Pancreas (tissue), 10 donors: ENCODE measurements at places on chromosomes 6 and 20. TPM values are rescaled to one million over a fixed set of nuclear protein-coding genes. Genes with fewer than 3 reads are reported as not detected.
A peak's percentile ranks its signal among the peaks of the same experiment; 100 is the strongest.

Gene ZNF334
- polyA plus RNA-seq, result 7.0 TPM

Gene COL9A3
- polyA plus RNA-seq, result 183 TPM

Gene NRN1
- 3.4 TPM for polyA plus RNA-seq

Gene NCOA5
- polyA plus RNA-seq, result 19.6 TPM

Gene EYA4
- 0.21 TPM for polyA plus RNA-seq

Gene CHRNA4
- polyA plus RNA-seq, result not detected

DNA sequence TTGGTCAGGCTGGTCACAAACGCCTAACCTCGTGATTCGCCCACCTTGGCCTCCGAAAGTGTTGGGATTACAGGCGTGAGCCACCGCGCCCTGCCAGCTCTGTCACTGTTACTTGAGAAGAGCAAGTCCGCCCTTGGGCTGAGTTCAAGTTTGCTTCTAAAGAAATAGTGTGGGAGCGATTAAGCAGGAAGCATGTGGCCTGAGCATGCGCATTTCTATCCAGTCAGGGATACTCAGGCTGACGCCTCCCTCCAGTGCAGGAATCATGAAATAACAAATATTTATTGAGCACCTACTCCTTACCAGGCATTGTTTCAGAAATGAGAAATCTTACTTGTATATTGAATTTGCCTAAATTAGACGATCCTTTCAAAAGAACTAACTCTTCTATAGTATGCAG is 166.2 kb downstream of the EDN1 start:
- DNase-seq, result no peak

DNA sequence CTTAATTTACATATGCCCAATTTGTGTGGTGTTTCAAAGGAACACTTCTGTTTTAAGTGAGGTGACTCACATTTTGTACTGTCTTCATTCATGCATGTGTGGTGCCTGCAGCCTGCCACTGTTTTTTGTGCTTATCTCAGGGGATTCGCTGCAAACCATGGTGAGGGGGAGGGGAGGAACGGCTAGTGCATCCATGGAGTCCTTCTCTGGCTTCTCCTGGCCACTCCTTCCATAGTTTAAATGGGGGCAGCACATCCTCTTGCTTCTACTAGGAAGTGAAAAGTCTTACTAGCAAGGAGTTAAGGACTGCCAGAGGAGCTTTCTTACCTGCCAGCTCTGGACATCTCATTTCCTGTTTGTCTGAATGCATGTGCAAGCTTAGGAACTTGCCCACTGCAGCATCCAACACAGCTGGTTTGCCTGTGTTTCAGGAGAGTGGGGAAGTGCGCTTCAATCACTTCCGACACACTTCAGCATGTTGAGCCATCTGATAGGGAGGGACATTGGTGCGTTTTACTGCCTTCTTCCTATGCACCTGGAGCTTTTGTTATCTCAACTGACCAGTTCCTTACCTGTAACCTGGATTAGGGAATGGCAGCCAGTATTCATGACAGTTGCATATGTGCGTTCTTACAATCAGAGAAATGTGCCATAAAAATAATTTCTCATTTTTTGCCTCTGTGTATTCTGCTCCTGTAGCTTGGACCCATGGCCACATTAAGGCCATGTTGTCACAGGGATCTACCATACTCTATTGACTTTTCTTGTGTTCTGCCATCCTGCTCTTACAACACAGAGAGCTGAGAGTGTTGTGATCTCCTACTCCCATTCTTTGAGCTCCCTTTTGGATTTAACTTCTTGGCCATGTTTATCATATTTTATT is 211.3 kb downstream of the ARID1B start:
- DNase-seq, result no peak

- DNase-seq, result no peak
Measured at GRCh38 chr6:53624502-53624901, 41.1 kb downstream of the KLHL31 start.

- DNase-seq, result no peak
Measured at GRCh38 chr6:95676011-95676628, 98.8 kb downstream of the MANEA start.

- no peak for DNase-seq
Measured at GRCh38 chr20:59580146-59580946, 24.0 kb upstream of the PHACTR3 start.

DNA sequence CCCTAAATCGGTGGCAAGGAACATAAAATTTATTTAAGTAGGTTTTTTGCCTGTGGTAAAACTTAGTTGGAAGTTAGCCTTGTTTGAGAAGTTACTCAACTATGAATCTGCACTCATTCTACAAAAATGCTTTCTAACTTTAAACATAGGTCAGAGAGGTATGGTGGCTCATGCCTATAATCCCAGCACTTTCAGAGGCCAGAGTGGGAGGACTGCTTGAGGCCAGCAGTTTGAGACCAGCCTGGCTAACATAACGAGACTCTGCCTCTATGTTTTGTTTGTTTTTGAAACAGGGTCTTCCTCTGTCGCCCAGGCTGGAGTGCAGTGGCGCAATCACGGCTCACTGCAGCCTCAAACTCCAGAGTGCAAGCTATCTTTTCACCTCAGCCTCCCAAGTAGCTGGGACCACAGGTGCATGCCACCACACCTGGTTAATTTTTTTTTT is 16.2 kb downstream of the USP49 start:
- no peak for DNase-seq

GRCh38 chr6:16311763-16312162 is 73.4 kb downstream of the GMPR start:
- DNase-seq, result no peak

DNA sequence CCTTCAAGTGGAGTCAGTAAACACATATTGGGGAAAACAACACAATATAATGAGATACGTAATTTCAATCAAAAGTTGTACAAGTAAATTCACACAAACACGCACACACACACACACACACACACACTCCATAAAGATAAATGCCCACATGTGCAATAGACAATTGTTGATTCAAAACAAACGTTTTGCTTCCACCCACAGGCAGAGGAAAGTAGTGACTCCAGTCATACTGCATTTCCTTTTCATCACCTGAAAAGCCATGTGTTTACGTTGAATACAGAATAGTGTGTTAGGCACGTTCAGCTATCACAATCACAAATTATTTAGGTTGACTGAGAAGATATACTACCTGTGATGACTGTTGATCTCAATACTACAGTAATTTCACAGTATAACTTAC is 443.8 kb upstream of the MANEA start:
- no peak for DNase-seq

DNA sequence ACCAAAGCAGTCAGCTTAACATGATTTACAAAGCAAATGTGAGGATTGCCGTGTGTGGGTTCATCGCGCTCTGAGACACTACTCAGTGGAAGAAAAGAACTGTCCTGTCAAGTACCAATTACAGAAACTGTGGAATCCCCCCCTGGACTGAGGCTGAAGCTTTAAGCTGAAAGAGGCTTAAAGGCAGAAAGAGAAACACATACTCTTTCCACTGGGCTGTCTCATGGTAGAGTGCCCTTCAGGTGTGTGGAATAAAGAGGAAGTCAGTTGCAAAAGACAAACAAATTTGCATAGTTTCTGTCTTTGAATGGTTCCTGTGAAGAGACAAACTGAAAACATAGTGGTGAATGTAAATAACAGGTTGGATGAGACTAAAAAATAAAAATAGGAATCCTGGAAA is 560.4 kb upstream of the SYNCRIP start:
- no peak for DNase-seq

DNA sequence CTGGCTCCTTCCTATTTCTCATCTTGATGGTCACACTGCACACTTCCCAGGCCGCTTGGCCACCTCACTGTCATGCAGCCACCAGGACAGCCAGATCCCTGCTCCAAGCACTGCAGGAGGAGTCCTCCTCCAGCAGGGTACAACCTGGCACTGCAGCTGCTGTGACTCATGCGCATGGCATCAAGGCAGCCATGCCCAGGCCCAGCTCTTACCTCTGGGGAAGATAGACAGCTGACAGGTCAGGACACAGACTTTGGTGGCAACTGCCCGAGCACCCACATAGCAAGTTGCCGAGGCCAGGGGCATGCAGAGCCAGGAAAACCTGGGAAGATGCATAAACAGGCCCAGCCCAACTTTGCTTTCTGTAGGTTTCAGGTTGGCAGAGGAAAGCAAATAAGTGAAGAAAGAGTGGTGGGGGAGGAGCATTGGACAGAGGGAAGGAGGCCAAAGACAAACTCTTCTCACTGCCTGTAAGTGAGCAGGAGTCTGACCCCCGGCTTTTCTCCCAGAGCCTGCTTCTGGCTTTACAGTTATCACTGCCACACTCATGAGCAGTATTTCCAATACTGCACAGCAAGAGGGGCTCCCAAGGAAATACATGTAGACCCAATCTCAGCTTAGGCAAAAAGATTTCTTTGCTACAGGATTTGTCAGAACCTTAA is 38.8 kb downstream of the SLC22A3 start:
- peak; percentile 25 for DNase-seq

DNA sequence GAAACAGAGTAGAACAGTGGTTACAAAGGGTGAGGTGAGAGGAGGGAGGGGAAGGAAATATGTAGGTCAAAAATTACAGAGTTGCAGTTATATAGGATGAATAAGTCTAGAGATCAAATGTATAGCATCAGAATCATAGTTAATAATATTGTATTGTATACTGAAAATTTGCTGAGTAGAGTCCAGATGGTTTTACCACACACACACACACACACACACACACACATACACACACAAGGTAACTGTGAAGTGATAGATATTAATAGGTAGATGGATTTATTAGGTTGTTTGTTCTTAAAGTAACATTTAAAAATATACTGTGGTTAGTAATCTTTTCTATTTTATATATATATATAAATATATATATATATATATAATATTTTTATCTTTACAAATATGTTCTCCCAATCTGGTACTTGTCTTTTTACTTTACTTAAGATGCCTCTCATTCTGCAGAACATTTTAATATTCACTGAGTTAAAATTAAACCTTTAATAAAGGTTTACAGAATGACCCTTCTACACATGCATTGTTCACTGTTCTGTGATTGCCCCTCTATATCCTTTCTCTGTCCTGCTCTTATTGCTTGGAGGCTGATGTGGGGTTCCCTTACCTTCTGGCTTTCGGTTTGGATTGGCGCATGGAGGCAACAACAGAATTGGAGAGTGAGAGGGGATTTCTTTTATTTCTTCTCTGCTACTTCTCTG is 408 bp downstream of the PTCHD4 start:
- DNase-seq, result no peak

DNA sequence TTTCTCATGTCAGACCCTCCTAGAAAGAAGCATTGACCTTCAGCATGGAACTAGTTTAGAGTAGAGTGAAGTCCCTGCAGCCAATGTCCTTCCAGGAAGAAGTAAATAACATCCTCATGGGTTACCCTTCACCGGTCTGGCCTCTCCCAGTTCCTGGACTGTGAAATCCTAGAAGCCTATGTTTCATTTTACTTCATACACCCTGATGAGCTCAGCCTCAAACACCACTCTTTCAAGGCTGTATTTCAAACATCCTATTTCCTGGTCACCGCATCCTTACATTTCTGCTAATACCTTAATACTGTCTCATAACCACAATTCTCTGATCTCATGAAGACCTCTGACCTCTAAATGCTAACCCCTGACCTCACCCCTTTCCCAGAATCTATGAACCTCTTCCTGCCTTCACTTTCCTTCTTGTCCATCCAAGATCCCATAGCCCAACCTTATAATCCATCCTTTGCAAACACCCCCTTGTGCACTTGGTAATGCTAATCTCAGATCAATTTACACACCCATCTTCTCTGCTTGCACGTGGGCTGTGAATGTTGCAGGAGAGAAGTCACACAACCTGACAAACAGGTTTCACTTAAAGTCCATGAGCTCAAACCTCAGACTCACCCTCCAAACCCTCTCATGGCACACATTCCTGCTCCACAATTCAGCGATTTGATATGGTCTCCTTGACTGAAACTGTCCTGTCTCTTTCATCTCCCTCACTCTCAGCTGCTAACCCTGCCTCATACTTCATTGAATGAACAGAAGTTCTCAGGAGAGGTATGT is 30.2 kb downstream of the SLC2A10 start:
- no peak for DNase-seq

DNA sequence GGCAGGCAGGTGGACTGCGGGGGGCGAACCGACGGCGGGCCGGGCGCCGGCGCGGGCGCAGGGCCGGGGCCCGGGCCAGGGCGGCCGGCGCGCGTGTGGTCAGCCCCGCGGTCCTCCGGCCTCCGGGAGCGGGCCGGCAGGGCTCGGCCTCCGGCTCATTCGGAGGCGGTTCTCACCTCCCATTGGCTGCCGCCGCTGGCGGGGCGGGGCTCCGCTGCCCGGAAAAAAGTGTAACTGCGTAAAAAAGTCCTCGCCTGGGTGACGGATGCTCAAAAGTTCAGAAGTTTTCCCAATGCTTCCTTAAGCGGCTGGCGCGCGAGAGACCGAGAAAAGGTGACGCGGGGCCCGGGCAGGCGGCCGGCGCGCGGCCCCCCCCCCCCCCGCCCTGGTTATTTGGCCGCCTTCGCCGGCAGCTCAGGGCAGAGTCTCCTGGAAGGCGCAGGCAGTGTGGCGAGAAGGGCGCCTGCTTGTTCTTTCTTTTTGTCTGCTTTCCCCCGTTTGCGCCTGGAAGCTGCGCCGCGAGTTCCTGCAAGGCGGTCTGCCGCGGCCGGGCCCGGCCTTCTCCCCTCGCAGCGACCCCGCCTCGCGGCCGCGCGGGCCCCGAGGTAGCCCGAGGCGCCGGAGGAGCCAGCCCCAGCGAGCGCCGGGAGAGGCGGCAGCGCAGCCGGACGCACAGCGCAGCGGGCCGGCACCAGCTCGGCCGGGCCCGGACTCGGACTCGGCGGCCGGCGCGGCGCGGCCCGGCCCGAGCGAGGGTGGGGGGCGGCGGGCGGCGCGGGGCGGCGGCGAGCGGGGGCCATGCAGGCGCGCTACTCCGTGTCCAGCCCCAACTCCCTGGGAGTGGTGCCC is at the start of gene FOXC1:
FOXC1 (plus strand) TSS at position 268 of the 849 bp plus-strand sequence; CDS start at position 799, 531 bp downstream.
- DNase-seq, result peak; percentile 94

DNA sequence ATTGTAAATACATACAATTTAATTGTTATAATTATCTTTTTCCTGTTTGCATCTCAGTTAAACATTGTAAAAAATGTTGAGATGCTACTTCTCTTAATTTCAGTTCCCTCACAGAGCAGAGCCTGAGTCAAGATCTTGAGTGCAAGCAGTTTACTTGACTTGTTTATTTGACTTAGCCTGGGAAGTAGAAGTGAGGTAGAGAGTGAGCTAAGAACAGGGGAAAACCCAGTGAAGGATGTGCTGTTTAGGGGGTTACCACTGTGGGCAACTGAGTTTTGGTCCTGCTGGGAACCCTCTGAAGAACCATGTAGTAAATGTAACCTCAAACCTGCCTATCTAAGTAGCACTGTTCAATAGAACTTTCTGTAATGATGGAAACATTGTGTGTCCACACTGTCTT is 495.2 kb upstream of the FLRT3 start:
- no peak for DNase-seq

GRCh38 chr6:18564775-18565174 is 177.6 kb downstream of the RNF144B start:
- DNase-seq, result no peak
